ENCODE measurements at places on chromosomes 16 and 17.

GRCh38 chr16:1220098-1220728, 4.9 kb downstream of the TPSG1 start:
- no peak for DNase-seq

- DNase-seq: no peak
Observed at GRCh38 chr17:66957951-66958579, 6.4 kb upstream of the CACNG4 start.

- DNase-seq: no peak
Observed at GRCh38 chr17:7910281-7910680, 5.8 kb downstream of the RNF227 start.

DNA sequence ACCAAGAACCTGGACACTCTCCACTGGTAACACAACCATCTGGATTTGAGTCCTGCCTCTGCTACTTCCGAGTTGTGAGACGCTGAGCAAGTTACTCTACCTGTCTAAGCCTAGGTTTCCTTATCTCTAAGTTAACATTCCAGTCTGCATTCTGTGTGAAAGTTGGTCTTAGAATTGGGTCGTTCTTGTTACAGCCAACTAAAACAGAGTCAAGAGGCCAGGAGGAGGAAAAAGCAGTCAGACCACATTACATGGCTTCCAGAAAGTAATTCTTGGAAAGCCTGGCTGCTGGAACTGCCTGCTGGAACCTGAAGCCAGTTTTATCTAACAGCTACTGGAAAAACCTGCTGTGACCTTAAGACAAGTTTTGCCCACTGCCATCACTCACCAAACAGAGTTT, 38.4 kb upstream of the XYLT1 start:
- no peak for DNase-seq

DNA sequence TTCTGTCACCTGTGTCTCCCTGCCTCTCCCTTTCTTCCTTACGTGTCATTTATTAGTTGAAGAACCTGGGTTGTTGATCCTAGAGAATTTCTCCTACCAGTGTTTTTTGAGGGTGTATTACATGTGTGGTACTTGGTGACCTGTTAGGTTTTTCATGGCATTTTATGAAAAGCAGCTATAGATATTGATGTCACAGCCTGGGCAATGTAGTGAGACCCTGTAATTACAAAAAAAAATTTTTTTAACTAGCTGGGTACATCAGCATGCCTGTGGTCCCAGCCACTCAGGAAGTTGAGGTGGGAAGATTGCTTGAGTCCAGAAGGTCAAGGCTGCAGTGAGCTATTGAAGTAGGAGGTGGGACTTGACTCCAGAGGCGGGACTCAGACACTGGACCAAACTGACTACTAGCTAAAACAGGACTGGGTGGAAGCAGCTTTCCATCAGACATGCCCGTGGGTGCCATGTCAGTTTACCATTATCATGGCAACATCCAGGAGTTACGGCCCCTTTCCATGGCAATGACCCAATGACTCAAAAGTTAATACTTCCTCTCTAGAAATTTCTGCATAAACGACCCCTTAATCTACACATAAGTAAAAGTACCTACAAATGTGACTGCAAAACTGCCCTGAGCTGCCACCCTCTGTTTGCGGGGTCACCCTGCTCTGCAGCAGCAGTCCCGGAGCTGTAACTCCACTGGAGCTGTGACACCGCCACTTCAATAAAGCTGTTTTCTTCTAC, 311.4 kb downstream of the SNX29 start:
- DNase-seq: no peak

GRCh38 chr17:48432820-48433775, 3.1 kb upstream of the SKAP1 start:
- DNase-seq: no peak

GRCh38 chr17:11330006-11330405, 89.0 kb downstream of the SHISA6 start:
- DNase-seq: no peak

DNA sequence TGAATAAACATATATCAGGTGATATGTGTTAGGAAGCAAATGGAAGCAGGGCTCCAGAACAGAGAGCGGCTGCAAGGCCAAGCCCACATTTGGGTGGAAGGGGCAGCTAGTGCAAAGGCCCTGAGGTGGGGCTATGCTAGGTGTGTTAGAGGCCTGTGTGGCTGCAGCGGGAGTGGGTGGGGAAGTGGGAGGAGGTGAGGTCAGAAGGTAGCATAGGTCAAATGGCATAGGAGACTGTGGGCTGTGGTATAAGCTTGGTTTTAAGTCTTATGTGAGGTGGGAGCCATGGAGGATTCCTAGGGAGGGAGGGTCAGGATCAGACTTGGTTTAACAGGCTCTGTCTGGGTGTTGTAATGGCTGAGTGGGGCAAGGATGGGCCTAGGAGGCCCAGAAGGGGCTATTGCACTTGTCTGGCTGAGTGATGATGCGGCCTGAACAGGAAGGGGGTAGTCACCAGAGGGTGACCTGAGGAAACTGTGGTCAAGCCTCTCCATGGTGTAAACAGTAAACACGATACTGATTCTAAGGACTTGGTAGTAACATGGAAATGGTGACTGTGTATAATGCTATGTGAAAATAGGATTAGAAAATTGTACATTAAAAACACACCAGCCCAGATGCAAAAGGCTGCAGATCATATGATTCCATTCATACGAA, 31.1 kb downstream of the RAI1 start:
- DNase-seq: peak; percentile 71

GRCh38 chr17:1779571-1780131, 17.8 kb downstream of the SERPINF1 start:
- DNase-seq: no peak
